ENCODE measurements at places on chromosomes 13 and 19.

- DNase-seq, result no peak
These were observed 24.5 kb downstream of the IPO5 start for GRCh38 chr13:97977982-97978381.

DNA sequence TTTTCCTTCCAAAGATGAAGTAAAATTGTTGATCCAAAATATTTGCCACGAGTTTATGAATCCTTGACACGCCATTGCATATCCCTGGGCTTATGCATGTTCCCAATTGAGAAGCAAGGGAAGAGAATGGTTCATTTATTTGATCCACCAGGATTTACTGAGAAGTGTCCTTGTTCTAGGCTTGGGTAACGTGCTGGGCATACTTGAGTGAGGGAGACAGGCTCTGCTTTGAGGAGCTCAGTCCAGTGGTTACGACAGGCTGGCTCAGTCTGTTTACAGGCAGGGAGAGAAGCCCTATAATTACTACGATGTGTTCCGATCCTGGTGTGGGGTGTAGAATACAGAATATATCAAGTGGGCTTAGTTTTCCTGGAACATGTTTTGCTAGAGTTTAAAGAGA, 6.3 kb upstream of the PNMA8C start:
- no peak for DNase-seq

DNA sequence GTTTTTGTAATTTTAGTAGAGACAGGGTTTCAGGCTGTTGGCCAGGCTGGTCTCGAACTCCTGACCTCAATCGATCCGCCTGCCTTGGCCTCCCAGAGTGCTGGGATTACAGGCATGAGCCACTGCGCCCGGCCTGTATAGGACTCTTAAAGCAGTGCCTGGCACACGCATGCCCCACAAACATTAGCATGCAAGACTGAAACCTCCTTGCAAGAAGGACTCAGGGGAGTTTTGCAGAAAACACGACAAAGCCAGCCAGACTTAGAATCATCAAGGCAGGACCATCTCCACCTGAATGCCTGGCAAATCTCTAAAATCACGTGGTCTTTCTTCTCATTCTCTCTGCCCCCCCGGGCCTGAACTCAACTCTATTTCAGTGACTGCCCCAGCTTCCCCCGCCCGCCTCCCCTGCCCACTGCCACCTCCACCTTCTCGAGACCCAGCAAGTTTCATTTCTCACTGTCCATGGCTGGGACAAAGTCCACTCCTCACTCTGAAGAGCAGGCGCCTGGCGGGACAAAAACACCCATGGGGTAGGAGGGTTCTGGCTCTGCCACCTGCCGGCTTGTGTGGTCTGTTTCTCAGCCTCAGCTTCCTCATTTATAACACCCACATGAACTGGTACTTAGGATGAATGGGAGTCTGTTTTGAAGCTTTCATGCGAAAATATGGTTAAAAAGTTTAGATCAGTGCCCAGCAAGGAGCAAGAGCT, 2.4 kb downstream of the TICAM1 start:
- DNase-seq, result no peak

- DNase-seq, result no peak
These were observed 16.8 kb downstream of the ELL start for GRCh38 chr19:18504886-18505610.

DNA sequence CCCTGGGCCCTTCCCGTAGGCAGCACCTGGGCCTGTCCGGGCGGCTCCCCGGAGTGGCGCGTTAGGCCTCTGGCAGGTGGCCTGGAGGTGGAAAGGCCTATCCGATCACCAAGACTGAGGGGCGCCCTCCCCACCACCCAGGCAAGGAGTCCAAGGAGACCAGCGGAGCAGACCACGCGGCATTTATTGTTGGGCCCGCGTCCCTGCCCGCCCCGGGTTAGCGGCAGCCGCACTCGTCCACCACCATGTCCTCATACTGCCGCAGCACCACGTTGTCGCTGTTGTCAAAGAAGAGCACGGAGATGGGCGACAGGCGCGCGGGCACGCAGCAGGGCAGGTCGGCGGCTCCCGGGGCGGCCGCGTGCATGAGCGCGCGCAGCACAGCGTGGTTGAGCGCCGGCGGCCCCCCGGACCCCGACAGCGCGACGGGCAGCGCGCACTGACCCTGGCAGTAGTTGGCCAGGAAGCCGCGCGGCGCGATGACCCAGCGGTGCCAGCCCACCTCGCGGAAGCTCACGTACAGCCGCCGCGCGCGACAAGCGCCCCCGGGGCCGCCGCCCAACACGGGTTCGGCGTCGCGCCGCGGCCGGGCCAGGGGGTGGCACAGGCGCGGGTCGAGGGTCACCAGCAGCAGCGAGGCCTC, 27.5 kb downstream of the CERS1 start:
- DNase-seq, result no peak

- no peak for DNase-seq
These were observed 1358.5 kb upstream of the PCDH9 start for GRCh38 chr13:68588623-68589022.

GRCh38 chr13:112117258-112117954, 50.5 kb downstream of the SOX1 start:
- no peak for DNase-seq

DNA sequence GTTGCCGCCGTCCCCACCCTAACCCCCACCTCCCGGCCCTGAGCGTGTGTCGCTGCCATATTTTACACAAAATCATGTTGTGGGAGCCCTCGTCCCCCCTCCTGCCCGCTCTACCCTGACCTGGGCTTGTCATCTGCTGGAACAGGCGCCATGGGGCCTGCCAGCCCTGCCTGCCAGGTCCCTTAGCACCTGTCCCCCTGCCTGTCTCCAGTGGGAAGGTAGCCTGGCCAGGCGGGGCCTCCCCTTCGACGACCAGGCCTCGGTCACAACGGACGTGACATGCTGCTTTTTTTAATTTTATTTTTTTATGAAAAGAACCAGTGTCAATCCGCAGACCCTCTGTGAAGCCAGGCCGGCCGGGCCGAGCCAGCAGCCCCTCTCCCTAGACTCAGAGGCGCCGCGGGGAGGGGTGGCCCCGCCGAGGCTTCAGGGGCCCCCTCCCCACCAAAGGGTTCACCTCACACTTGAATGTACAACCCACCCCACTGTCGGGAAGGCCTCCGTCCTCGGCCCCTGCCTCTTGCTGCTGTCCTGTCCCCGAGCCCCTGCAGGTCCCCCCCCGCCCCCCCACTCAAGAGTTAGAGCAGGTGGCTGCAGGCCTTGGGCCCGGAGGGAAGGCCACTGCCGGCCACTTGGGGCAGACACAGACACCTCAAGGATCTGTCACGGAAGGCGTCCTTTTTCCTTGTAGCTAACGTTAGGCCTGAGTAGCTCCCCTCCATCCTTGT, 6.4 kb downstream of the YIPF2 start:
- no peak for DNase-seq

DNA sequence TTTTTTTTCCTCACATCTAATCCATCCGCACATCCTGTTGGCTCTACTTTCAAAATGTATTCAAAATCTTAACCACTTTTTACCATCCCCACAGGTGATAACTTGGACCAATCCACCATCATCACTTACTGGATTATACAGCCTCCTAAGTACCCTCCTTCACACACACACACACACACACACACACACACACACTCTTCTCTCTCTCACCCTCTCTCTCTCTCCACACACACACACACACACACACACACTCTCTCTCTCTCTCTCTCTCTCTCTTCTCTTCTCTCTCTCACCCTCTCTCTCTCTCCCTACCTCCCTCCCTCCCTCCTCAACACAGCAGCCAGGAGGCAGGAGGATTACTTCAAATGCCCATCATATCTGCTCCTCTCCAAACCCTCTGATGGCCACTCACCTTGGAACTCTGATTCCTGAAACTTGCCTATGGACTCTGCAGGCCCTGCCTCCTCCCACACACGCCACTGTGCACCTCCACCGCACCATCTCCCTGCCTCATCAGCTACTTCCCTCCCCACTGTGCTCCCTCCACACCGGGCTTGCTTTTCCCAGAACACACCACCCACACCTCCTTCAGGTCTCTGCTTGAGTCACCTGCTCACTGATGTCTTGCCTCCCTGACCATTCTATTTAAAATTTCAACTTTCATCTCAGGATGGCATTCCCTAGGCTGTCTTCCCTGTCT, 39.7 kb downstream of the RCBTB2 start:
- DNase-seq, result peak; percentile 17

GRCh38 chr19:43711751-43712355, 4.0 kb upstream of the IRGC start:
- no peak for DNase-seq

DNA sequence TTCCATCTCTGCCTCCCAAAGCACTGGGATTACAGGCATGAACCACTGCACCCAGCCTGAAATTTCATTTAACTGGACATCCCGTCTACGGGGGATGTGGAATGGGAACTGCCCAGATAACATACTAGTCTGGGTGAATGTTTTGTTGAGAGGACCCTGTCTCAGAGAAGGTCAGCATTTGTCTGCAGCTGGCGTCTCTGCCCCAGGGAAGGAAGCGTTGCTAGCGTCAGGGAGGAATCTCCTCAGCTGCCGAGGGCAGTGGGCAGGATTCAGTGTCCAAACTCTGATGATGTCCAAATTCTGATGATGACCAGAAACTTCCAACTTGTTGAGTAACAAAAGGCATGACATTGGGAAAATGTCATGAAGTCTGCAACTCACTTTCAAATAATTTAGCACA, 3.1 kb downstream of the NXNL1 start:
- DNase-seq, result no peak

- DNase-seq, result no peak
These were observed 4.6 kb downstream of the LRRC4B start for GRCh38 chr19:50563597-50563996.

DNA sequence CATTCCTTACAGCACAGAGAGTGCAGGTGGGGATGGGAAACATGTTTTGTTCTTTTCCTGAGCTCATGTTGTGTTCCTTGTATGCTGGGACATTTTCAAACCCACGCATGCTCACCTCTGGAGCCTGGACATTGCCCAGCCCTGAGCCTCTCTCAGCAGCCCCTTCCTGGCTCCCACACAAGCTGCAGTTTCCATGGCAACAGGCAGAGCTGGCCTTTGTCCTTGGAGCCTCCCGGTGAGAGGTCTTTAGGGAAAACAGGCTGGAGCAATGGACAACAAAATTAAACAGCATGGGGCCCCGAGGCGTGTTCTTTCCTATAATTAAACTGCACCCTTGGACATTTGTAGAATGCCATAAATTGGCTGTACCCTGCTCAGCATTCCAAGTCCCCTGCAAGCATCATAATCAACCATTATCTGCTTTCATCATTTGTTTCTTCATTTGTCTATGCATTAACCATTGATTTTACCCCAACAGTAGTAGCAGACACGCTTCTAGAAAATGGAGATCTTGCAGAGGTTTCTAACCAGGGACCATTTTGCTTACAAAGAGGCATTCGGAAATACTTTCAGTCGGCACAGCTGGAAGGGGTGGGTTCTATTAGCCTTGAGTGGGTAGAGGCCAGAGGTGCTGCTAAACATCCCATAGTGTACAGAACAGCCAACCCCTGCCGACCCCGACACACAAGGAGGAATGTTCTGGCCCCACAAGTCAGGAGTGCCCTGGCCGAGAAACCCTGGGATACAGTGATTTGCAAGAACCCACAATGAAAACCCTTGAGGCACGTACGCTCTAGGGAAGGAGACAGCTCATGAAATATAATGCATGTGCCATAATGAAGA, 133.4 kb upstream of the PEG3 start:
- no peak for DNase-seq

DNA sequence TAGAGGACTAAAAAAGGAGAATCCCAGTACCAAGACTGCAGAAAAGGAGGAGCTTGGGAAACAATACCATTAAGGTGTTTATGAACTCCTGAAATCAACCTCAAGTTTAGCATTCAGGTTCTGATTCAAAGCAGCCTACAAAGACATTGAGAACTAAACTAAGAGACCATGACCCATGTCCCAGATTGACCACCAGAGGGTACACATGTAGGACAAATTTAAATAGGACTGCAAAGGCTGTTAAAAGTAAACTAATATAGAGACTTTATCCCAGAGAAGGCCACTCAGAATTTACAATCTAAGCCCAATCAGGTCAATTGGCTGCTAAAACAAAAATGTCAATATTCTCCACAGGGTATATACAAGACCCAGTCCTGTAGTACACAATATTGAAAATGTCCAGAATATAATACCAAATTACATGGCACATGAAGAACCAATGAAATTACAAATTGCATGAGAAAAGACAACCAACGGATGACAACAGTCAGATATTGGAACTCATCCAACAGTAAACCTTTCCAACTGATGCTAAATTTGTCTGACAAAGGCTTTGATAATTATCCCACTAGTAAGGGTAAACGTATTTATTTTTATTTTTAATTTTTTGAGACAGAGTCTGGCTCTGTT, 682.4 kb downstream of the UQCRFS1 start:
- no peak for DNase-seq

DNA sequence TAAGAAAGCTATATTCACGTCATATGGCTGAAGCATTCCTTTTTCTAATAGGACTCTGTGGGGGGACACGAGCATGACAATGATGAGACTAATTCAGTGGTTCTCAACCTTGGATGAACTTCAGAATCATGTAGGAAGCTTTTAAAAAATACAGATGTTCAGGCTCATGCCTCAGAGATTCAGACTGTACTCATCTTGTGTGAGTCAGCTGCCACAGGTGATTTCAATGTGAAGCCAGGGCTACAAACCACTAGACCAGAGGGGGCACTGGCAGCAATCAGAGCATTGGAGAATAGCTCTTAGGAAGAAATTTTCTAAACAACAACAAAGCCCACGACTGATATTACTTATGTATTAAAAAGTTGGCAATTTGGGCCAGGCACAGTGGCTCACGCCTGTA, 91.7 kb downstream of the SERP2 start:
- no peak for DNase-seq

GRCh38 chr13:35621989-35622388, 145.5 kb upstream of the MAB21L1 start:
- DNase-seq, result no peak

- DNase-seq, result no peak
These were observed 3.6 kb upstream of the HPN start for GRCh38 chr19:35037716-35038622.

GRCh38 chr13:114046431-114046975, 72.6 kb upstream of the C13orf46 start:
- no peak for DNase-seq

- DNase-seq, result no peak
These were observed 26.4 kb upstream of the EHD2 start for GRCh38 chr19:47686679-47687450.

DNA sequence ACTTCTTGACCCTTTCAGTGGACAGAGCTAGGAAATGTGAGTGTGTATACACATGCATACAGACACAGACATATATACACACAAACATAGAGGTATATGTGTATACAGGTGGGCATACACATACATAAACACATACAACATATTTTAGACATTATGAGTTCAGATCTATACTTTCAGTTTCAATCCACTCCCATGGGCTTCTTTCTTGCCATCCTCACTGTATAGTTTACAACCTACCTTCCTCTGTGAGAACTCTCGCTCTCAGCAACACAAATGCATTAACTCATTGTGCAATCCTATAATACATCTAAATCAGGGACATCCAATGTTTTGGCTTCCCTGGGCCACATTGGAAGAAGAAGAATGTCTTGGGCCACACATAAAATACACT, 21.2 kb upstream of the SCEL start:
- no peak for DNase-seq

GRCh38 chr19:36079389-36079945, 24.8 kb downstream of the WDR62 start:
- no peak for DNase-seq

- no peak for DNase-seq
These were observed 87.2 kb upstream of the TNFSF11 start for GRCh38 chr13:42486711-42487198.

- no peak for DNase-seq
These were observed 96.8 kb downstream of the SUCLA2 start for GRCh38 chr13:47904241-47904640.
